ENCODE measurements at places on chromosomes 1 and 21.
A peak's percentile ranks its signal among the peaks of the same experiment; 100 is the strongest.

DNA sequence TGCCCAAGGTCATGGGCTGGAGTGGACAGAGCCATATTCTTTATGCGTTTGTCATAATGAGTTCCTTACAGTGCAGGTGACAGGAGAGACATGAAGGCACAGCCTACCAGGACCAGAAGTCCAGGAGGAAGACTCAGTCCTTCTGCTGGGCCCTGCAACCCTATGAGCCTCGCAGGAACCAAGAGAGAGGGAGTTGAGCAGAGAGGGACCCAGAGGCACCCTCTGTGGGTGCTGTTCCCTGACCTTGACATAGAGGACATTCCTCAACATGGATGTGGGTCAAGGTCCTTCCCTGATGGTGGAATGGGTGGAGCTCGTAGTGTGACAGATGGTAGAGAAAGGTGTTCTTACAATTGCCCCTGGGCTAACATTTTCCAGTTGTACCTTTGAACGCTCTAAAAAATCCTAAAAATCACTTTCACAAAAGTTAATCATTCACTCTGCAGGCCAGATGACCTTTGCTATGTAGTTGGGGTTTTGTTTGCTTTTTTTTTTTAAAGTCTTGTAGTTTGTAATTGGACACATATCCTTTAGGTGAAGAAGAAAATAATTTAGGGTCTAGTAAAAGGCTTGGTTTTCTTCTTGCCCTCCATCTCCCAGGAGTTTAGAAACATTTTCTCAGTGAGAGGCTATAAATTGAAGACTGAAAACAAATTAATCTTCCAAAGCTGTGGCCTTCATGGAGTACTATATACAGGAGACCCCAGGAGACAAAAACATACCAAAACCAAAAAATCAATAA lies 41.9 kb downstream of the MAB21L3 start:
- DNase-seq = no peak

- DNase-seq = peak; percentile 50
Measured at GRCh38 chr1:234589854-234590620, 19.9 kb downstream of the IRF2BP2 start.

- DNase-seq = no peak
Measured at GRCh38 chr1:228543396-228543795, 56.2 kb downstream of the RNF187 start.

GRCh38 chr1:61825393-61825792 lies 83.1 kb downstream of the PATJ start:
- DNase-seq = no peak

- DNase-seq = peak; percentile 63
Measured at GRCh38 chr1:173410133-173410793, 66.9 kb upstream of the PRDX6 start.

DNA sequence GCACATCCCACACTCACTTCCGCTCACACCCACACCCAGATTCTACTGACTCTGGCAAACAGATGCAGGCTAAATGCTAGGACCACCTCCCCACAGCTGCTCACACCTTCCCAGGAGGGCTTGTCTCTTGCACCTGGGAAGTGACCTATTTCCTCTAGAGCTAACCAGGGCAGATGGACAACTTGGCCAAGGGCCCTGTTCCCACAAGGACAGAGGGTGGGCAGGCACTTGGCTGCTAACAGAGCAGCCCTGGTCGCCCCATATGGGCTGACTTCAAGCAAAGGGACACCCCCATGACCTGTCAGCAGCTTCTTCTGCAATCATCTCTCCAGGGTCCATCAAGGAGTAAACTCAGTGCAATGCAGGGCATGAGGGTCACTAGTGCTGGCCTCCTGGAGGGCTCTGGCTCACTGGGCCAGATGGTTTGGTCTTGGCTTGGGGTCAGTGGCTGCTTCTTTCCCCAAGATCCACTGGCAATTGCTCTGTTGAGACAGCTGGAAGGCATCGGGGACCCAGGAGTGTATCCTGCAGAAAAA lies 641.5 kb downstream of the PLPP3 start:
- peak; percentile 3 for DNase-seq

- DNase-seq = no peak
Measured at GRCh38 chr1:67983867-67984266, 66.6 kb downstream of the DIRAS3 start.

DNA sequence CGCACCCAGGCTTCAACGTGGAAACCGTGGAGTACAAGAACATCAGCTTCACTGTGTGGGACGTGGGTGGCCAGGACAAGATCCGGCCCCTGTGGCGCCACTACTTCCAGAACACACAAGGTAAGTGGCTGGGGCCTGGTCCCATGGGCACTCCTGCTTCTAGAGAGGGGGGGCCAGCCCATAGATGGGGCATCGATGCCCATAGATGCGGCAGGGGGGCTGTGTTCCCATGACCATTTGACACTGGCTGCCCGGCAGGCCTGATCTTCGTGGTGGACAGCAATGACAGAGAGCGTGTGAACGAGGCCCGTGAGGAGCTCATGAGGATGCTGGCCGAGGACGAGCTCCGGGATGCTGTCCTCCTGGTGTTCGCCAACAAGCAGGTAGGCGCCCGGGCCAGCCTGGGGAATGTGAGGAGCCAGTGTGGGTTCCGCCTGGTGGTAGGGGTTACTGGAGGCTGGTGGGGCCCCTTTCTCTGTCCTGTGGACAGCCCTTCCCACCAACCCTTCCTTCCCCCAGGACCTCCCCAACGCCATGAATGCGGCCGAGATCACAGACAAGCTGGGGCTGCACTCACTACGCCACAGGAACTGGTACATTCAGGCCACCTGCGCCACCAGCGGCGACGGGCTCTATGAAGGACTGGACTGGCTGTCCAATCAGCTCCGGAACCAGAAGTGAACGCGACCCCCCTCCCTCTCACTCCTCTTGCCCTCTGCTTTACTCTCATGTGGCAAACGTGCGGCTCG lies 5.6 kb downstream of the C1orf35 start:
- no peak for DNase-seq

DNA sequence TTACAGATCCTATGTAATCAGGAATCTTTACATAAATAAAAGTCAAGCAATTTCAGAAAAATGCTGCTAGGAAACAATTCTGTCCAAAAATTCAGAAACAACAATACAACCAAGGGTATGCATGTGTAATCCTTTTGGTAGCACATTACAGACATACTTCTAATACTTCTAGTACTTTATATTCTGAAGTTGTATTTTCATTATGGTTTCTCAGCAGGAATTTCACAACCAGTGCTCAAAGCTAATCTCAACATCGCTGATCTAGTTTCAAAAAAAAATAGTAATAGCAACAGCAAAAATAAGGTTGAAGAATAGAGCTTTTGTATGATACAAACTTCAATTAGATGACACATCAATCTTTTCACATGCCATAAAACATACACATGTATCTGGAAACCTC lies 545.2 kb downstream of the LTN1 start:
- no peak for DNase-seq

- no peak for DNase-seq
Measured at GRCh38 chr1:162381941-162382750, 618 bp downstream of the C1orf226 start.

DNA sequence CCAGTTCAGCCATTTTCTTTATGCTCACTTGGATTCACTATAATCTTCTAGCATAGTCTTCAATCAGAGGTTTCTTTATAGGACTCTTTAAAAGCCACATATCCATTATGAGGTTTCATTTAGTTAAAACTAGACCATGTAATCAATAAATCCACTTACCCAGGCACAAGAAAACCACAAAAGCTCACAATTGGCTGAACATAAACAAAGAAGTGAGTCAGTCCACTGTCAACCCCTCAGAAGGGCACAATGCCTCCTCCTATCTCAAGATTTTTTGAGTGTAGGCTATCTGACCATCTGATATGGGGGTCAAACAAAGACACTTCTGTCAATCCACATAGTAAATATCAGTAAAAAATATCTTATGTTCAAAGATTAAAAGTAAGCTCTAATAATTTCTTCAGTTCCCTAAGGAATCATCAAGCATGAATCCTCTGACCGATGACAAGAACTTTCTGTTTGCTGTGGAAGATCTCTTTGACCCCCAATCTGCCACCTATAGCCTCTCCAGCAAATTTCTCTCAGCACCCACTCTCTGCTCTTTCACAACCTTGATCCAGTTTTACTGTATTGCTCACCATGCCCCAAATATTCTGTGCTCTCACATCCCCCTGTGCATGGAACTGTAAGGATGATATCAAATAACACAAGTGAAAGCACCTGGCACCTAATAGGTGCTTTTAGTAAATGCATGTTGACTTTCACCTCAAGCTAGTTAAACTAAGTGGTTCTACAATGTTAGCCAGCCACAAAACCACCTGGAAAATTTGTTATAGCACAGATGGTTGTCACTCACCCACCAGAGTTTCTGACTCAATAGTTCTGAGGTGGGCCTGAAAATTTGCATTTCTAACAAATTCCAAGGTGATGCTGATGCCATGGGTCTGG lies 16.7 kb downstream of the RAB3B start:
- DNase-seq = peak; percentile 49

- DNase-seq = no peak
Measured at GRCh38 chr1:198630863-198631262, 8.0 kb upstream of the PTPRC start.

DNA sequence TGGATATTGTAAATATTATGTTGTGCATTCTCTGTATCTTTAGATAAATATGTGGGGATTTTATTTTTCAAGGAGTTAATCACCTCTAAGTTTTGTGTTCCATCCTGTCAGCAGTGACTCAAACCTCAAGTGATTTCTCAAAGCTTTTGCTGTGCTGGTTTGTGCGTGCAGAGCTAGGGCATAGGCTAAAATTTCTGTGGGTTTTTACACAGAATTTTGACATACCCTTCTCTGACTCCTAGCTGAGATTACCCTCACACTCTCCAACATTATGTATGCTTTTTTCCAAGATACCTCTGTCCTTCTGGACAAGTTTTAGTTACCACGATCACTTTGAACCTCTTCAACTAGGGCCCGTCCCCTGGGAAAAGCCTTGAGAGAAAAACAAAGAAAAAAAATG lies 384.9 kb downstream of the NCAM2 start:
- peak; percentile 39 for DNase-seq

- peak; percentile 66 for DNase-seq
Measured at GRCh38 chr1:21801100-21801499, 11.0 kb upstream of the LDLRAD2 start.

- DNase-seq = no peak
Measured at GRCh38 chr1:48785869-48786268, 9.2 kb upstream of the BEND5 start.

GRCh38 chr21:46229923-46230260 lies 1.3 kb upstream of the LSS start:
- no peak for DNase-seq

DNA sequence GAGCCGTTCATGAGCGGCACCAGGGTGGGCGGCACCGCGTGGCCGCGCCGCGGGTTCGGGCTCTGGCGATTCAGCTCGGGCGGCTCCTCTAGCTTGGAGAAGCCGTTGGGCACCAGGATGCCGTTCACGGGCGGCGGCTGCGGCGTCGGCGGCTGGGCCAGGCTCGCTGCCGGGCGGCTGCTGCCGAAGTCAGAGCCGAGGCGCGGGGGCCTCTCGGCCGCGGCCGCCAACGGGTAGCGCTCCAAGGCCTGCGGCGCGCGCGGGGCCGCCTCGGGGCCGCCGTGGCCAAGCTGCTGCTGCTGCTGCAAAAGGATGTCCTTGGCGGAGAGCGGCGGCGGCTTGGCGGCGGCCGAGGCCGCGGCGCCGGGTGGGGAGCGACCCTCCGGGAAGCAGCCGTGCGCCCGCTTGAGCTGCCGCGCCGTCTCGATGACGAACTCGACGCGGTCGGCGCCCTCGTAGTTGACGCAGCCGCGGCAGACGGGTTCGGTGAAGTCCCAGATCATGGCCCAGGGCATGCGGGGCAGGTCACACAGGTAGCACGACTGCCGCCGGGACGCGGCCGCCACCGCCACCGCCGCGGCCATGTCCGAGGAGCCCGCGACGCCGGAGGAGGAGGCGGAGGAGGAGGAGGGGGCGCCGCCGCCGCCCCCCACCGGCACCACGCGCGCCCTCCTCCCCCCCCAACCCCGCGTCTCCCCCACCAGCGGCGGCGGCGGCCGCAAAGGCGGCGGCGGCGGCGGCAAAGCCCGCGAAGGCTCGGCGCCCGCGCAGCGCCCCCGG lies 877 bp downstream of the IRF2BP2 start:
- DNase-seq = peak; percentile 42

GRCh38 chr1:154603317-154603716 lies 4.7 kb downstream of the ADAR start:
- DNase-seq = no peak

DNA sequence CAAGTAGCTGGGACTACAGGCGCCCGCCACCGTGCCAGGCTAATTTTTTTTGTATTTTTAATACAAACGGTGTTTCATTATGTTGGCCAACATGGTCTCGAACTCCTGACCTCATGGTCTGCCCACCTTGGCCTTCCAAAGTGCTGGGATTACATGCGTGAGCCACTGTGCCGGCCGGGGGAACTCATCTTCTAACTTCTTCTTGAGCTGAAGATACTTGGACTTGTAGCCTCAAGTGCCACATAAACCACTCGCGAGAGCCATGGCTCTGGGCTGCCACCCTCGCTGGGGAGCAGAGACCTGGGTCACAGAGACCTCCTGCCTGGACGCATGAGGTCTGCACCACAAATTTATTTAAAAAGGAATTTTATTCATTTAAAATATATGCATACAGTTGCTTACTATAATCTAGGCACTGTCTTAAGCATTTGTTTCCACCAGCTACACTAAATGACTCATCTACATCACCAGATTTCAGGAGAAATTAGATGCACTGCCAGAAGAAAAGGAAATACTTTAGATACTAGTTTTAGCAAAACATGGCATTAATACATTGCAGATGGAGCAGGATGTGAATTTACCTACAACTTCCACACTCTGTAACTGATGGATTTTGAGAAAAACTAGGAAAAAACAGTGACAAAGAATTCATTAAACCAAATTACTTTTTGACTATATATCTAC lies 29.9 kb upstream of the PUM1 start:
- DNase-seq = peak; percentile 67

GRCh38 chr1:9811239-9811966 lies 12.4 kb downstream of the CLSTN1 start:
- DNase-seq = no peak

DNA sequence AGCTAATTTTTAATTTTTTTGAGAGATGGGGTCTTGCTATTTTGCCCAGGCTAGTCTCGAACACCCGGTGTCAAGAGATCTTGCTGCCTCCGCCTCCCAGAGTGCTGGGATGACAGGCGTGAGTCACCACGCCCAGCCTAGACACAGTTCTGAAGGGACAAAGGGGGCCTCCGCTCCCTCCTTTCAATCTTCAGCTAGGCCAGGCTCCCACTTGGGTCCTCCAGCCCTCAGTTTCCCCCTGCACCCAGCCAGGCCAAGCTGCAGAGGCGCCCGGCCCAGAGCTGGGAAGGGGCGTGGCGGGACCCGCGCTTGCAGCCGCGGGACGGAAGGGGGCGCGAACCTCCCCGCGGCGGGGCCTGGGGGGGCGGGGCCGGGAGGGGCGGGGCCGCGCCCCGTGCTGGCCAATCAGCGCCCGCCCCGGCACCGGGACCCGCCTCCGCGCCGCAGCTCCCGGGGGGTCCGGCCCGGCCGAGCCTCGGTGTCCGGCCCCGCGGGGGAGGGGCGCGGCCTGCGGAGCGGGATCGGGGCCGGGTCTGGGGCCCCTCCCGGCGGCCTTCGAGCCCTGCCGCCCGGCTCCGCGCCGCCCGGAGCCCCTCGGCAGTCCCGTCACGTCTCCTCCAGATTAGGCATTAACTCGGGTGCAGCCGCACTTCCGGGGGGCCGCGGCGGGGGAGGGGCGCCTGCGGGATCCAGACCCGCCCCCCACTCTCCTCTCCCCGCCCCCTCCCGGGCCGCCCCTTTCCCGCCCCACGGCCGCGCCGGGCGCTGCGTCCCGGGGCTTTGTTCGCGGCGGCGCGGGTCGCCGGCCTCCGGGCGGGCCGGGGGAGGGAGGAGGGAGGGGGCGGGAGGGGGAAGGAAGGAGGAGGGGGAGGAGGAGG lies 559 bp upstream of the AGRN start:
- DNase-seq = peak; percentile 67

- DNase-seq = no peak
Measured at GRCh38 chr1:44760876-44761275, 14.5 kb upstream of the RPS8 start.

All from fibroblast of mammary gland (primary cell).